ENCODE measurements at places on chromosomes 12 and 14.
A peak's percentile ranks its signal among the peaks of the same experiment; 100 is the strongest.

DNA sequence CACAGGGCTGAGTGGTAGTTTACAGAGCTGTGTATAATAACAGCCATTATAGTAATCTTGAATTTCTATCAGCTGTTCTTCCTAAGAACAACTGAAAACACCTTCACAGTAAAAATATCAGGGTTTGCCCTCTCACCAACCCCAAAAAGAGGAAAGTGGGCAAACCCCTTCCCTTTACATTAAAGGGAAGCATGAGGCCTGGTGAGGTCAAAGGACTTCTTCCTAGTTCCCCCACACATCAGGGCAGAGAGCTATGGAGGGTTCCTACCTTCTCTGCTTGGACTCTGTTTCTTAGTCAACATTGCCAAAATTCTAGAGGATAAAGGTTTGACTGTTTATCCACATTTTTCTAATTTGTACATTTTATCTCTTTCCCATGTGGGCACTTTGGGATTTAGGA, 4.4 kb upstream of the RPAP3 start:
- DNase-seq, result no peak

DNA sequence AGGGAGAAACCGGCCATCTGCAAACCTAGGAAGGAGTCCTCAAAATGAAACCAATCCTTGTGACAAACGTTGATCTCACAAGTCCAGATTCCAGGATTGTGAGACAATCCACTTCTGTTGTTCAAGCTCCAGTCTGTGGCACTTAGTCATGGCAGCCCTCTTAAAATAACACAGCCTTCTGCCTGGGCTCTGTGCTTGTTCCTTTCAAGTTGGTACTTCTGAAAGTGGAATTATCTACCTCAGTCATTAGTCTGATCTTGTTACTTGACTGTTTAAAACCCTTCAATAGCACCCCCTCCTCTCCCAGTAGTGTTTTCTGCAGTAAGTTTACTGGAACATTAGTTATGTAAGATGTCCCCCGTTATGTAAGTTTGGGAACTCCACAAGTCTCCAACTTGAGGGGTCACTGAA, 111.0 kb upstream of the HIF1A start:
- DNase-seq, result no peak

GRCh38 chr12:5515458-5515857, 83.5 kb downstream of the NTF3 start:
- DNase-seq, result no peak

GRCh38 chr12:753611-754472, 1.5 kb downstream of the WNK1 start:
- DNase-seq, result peak; percentile 24

GRCh38 chr14:103749452-103749851, 33.8 kb downstream of the ZFYVE21 start:
- no peak for DNase-seq

- no peak for DNase-seq
These were observed 1182.7 kb downstream of the AACS start for GRCh38 chr12:126247936-126248335.

GRCh38 chr14:103547941-103548462, 14.5 kb downstream of the BAG5 start:
- DNase-seq, result no peak

GRCh38 chr12:72888693-72889092, 616.5 kb downstream of the TRHDE start:
- DNase-seq, result no peak

DNA sequence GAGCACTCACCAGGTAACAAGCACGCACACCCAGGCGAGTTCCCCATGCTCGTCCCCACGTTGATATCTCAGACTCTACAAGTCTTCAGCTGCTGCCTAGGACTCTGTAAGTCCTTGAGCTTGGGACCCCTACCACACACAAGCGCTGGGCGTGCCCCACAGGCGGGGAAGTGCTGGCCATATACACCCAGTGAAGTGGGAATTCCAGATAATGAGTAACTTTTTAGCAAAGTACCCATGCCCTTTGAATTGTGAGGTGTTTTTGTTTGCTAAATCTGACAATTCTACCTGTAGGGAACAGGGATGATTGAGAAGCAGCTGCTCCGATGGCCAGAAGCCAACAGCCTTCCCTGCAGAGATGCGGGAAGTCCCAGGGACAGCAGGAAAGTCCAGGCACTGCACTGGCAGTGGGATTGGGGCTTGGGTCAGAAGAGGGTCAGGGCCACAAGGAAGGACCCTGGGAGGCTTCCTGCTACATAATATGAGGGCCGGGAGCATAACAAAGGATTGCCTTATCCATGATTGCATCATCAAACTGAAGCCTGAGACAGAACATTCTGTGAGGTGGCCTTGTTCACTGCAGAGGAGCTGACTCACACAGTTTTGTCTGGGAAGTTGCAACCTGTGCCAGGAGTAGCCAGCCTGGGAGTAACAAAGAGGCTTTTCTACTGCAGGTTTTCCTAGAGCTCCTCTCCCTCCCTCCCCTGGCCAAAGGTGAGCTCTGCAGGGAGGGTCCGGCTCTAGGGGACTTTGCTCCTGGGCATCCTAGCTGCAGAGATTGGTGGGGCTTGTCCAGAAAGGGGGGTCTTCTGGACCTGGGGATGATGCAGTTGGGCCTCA, 13.2 kb upstream of the SERPINA3 start:
- no peak for DNase-seq

DNA sequence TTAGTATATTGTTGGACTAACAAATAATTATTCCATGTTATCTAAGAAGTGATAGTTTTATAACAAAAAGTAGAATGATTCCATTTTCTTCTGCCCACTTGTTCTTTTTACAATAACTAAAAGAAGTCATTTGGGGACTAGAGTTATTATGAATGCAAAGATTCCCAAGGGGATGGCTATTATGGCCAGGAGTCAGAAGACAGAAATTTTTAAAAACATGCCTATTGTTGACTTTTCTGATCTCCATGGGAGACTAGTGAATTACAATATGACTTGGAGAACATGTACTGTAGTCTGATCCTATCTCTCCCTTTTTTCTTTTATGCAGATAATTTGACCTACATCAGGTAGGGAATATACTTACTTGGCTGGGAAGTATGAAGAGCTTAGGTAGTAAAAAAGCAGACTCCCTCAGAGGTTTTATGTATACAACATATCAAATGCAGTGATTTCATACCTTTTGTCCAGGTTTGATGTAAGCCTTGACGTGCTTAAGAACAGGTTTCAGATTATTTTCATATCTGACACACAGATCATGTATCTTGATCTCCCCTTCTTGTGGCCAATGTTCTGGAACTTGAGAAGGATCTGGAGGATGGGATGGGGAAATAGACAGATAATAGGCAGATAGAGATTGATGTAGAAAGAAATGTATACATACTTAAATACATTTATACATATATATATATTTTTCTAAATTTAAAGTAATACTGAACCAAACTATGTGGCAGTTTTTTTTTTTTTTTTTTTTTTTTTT, 41.0 kb upstream of the KCNJ8 start:
- no peak for DNase-seq

DNA sequence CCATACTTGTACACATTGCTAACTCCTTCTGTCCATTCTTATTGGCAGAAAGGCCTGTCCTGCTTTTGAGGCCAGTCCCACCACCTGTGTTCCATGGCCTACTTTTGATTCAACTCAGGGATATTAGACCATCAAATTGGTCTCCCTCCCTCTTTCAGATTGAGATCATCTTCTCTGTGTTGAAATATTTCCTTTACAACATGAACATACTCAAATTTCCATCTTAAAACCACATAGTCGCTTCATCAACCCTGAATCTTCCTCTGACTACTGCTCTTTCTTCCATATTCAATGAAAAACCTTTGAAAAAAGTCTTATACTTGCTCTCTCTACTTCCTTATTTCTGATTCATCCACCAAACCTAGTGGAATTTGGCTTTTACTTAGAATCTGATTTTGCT, 34.9 kb downstream of the TRMT5 start:
- DNase-seq, result no peak
